PC-3 (cell line): ENCODE measurements at places on chromosomes 13 and 19. TPM values are rescaled to one million over a fixed set of nuclear protein-coding genes. Genes with fewer than 3 reads are reported as not detected.

ZNF667 gene
- 2.5 and 3.2 TPM in 2 replicates for total RNA-seq

FPR3 gene
- total RNA-seq: 0.17 and 0.26 TPM in 2 replicates

PSENEN gene
- 34.3 and 42.9 TPM in 2 replicates for total RNA-seq

ZNF112 gene
- total RNA-seq: 1.9 and 2.5 TPM in 2 replicates

- H3K36me3 ChIP-seq: no peaks in the 10 kb centered on the region
- no peaks in the 10 kb centered on the region for H3K4me1 ChIP-seq
- no peaks in the 10 kb centered on the region for H3K27me3 ChIP-seq
- no peak overlapping the region for H3K27ac ChIP-seq
- no peak overlapping the region for H3K4me3 ChIP-seq
Observed at GRCh38 chr13:71801781-71802180, 65.2 kb downstream of the DACH1 start.

DNA sequence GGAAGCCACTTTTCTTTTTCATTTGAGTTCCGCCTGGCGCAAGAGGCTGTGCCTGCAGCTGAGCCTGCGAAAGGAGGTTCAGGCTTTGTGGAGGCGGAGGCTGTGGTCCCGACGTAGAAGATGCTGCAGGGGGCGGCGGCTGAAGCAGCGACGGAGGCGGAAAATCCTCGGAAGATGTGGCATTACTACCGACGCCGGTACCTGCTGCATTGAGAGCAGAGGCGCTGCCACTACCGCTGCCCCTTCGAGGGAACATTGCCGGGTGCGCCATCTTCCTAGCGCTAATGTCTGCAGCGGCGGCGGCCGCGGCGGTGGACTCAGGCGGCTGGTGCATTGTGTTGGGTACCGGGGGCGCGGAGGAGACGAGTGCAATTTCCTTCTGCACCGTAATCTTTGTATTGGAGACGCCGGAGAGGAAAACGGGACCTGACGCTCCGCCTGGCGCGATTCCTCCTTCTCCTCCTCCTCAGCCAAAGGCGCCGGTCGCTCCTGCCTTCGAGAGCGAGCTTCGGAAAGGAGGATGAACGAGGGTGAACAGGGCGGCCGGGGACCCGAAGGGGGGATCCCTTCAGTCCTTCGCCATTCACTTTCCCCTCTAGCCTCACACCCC, at the start of gene TSC22D1:
TSC22D1 (minus strand) TSS at position 590 of the 610 bp plus-strand sequence; CDS start at position 334, 256 bp downstream.
- peaks cover 39% of the 10 kb centered on the region for H3K4me1 ChIP-seq
- H3K36me3 ChIP-seq: 0 out of 2 replicates have a peak, but pooled peaks cover 3% of the 10 kb centered on the region
- no peaks in the 10 kb centered on the region for H3K27me3 ChIP-seq
- DNase-seq: peak; percentile 21
- peak within 1 kb of the TSS; percentile 84 for H3K4me3 ChIP-seq
- peak within 1 kb of the TSS; percentile 80 for H3K27ac ChIP-seq

GRCh38 chr13:43085545-43085944, 62.2 kb downstream of the DNAJC15 start:
- peak; percentile 67 for DNase-seq
- no peak overlapping the region for H3K27ac ChIP-seq
- H3K4me1 ChIP-seq: peaks cover 5% of the 10 kb centered on the region; the same call in 1 of the 2 replicates
- no peak overlapping the region for H3K4me3 ChIP-seq
- no peaks in the 10 kb centered on the region for H3K27me3 ChIP-seq

DNA sequence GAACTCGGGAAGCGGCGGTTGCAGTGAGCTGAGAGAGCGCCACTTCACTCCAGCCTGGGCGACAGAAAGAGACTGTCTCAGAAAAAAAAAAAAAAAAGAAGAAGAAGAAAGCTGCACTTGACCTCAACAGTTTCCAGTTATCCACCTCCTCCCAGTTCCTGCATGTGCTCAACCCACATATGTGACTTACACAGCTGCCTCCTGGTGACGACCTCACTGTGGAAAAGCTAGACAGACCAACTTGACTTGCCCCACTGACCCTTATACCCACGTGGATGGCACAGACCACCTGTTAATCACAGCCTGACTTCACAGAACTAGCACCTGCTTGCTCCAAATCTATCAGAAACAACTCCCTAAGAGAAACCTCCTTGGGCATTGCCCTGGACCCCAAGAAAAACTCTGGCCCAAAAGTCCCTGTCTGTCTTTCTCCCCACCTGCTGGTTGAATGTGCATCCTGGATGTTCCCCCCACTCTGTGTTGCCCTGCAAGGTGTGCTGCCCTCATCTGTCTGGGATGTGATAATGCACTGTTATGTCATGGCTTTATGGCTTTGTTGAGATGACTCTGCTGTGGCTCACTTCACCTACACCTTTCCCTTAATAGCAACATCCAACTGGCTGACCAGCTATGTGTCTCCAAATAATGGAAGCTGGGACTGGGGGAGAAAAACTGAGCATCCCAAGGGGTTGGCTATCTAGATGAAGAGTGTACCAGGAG, 2.8 kb downstream of the ZNF20 start:
- no peak overlapping the region for H3K4me3 ChIP-seq
- H3K27ac ChIP-seq: no peak overlapping the region
- H3K36me3 ChIP-seq: peaks cover 60% of the 10 kb centered on the region
- peak; percentile 17 for DNase-seq
- H3K4me1 ChIP-seq: peaks cover 14% of the 10 kb centered on the region

DNA sequence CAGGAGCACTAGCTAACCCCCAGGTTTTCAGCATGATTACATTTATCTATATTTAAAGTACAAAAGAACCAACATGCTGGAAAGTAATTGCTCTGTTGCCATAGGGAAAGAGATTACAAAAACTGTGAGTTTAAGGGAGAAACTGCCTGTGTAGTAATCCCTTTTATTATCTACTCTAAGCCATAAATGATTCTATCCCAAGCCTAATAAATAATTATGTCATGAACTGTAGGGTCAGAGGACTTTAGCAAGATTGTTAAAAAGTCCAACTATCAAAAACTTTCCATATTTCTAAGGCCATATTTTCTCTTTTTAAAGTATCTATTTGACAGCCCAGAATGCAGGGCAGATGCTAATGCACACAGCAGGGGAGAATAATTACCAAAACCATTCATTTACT, 573.8 kb upstream of the MIR17HG start:
- no peaks in the 10 kb centered on the region for H3K4me1 ChIP-seq
- H3K27ac ChIP-seq: no peak overlapping the region
- H3K4me3 ChIP-seq: no peak overlapping the region
- H3K27me3 ChIP-seq: no peaks in the 10 kb centered on the region
